Effector CD4-positive, alpha-beta T cell (primary cell): ENCODE measurements at places on chromosomes 5 and 9.

DNA sequence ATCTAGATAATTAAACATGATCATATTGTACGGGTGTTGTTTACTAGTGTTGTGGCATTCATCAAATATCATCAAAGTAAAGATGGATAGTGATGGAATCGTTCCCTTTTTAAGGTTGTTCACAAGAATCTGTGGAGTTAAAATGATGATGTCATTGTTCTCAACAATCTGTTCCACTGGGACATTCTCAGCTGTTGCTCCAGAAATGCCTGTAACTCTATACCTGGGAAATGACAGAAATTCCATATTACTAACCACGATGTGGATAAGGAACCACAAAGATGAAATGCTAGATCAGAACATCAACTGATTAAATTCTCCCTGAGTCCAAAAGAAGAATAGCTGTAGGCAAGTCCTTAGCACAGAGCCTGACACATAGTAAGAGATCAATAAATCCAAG, 38.0 kb downstream of the RIGI start:
- DNase-seq, result no peak

DNA sequence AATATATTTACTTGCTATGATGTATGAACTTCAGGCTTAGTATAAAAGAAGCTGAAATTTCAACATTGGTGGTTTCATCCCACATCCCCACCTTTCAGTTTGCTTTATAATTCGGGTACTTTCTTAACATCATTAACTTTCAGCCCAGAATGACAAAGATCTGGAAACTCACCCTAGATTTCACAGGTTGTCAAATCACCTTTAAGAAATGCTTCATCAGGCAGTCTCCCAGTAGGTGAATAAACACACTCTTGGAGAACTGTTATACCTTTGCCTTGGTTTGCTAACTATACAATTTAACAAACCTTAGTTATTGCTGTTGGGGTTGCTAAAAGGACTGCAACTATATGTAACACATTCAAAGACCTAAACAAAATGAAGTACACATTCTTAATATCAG, 54.4 kb downstream of the MLANA start:
- DNase-seq, result no peak

DNA sequence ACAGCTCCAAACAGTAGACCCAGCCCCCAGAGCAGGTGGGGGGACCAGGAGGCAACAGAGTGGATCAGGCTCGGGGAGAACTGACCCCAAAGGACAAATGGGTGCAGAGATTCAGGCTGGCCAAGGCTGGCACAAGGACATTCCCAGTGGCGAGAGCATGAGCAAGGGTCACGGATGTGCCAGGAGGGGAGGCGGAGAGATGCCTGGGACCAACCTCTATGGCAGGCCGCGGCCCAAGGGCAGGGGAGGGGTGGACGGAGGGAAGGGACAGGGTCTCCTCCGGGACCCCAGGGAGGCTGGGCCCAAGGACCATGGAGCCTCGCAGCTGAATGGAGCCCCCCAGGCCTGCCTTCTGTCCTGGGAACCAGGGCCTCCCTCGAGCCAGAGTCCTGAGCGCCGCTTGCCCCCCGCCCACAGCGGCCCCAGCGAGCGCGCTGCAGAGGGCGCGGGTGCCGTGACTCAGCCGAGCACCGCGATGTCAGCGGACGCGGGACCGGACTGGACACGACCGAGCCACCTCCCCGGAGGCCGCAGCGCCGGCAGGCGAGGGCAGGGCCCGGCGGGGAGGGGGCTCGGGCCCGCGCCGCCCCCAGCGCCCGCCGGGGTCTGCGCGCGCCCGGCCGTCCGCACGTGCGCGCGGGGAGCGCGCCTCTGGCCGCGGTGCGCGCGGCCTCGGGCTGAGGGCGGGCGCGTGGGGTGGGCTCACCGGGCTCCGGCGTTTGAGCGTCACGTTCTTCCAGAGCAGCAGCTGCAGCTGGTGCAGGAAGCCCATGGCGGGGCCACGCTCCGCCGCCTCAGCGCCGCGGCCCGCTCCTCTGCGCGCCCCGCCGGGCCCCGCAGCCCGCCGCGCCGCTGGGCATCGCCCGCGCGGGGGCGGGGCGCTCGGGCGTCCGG, at the start of gene ABCA2:
TSS of gene ABCA2 (minus strand) at position 869 of the 894 bp plus-strand sequence. CDS start at position 772, 97 bp downstream.
- no peak for DNase-seq

- DNase-seq, result no peak
Observed at GRCh38 chr5:73322437-73323076, 126.0 kb downstream of the FOXD1 start.

DNA sequence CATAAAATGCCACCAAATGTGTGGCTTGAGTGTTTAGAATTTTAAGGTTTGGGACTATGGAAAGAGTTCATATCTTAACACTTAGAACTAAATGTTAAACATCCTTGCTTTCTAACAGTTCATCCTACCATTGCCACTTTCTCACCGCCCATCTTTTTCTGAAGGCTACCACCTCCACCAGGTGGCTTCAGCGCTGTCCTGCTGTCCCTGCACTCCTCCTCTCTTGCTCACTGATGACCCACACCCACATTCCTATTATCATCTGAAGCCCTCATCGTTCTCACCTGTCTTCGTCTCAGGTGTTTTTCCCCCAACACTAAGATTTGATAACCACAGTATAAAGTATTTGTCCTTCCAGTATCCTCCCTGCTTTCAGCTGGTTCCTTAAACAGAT, 7.4 kb downstream of the MEGF10 start:
- DNase-seq, result no peak

DNA sequence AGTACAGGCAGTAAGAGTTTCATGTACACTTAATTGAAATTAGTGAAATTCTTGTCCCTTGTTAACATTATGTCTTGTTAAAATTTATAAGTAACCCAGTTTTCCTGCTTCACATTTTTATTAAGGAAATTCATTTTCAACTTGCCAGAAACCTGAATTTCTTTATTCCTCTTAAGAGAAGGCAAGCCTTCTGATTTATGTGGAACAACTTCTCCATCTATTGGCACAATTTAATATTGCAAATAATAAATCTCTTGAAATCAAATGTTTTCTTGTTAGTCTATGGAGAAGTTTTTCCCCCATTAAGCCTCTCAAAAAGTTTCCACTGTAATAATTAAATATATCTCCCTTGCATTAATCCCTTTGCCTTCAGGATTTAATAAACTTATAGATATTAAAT, 33.8 kb upstream of the ACO1 start:
- DNase-seq, result no peak

- DNase-seq, result no peak
Observed at GRCh38 chr5:175162036-175162435, 281.9 kb downstream of the DRD1 start.

GRCh38 chr5:158514986-158515359, 584.7 kb downstream of the EBF1 start:
- DNase-seq, result no peak

DNA sequence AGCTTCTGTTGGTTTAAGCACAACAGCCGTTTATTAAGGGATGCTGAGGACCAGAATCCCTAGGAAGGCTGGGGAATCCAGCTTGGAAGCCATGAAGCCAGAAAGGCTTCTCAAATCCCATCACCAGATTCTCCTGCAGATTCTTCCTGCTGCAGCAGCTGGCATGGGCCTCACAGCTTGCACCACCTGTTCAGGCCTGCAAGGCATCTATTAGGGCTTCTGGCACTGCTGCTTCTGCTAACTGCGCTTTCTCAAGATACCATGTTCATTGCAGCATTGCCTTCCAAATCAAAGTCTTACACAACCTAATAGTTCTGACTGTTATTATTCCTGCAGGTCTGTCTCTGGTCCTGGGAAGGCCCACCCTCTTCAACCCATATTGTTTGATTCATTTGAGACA, 51.2 kb upstream of the ZNF366 start:
- DNase-seq, result no peak
